NCI-H1694 (cell line): ENCODE measurements at places on chromosomes 1 and 21.

DNA sequence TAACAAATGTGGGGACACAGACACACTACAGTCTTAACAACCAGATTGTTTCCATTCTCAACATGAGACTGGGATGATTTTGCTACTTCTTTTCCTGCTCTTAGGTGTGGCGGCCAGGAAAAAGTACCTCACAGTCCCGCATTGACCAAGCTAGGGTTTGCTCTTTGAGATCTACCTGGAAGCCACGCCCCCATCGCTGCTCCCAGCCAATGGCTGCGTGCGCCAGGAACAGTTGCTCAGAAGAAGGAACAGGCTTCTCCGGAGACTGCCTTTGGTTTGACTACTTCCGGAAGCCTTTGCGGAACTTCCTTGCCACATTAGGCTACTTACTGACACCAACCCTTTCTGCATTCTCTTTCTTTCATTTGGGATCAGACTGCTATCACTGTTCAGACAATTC, 44.2 kb upstream of the PLD5 start:
- no peak for DNase-seq

- no peak for DNase-seq
Observed at GRCh38 chr1:157007306-157007705, 38.2 kb downstream of the ARHGEF11 start.

DNA sequence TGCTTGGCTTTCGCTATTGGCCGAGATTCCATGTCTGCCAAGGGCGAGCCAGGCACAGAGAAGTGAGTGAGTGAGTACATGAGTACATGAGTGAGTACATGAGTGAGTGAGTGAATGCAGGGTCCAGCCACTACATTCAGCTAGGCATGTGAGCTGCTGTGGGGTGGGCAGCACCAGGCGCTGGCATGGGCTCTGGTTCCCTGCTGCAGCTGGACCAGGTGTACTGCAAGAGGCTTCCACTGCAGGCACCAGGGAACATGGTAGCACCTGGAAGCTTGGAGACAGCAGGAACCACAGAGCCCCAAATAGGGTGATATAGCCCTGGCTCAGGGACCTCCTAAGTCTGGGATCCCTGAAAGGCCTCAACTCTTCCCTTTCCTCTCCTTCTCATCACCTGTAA, 330.2 kb downstream of the USP25 start:
- no peak for DNase-seq

DNA sequence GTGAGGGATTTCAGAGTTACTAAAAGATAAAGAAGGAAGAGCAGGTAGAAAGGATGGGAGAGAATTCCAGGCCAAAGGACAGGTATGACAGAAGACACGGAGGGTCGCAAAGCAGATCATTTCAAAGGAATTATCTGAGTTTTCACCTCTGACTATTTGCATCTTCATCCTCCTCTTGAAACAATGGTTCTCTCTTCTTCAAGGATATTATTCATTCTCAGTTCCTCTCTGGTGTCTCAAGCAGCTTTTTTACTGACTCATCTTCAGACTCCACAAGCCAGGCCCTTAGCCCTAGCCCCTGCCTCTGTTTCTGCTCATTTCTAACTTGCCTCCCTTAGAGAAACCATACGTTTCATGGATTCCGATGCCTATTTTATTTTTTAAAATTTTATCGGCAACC, 15.0 kb downstream of the DDX59 start:
- no peak for DNase-seq

DNA sequence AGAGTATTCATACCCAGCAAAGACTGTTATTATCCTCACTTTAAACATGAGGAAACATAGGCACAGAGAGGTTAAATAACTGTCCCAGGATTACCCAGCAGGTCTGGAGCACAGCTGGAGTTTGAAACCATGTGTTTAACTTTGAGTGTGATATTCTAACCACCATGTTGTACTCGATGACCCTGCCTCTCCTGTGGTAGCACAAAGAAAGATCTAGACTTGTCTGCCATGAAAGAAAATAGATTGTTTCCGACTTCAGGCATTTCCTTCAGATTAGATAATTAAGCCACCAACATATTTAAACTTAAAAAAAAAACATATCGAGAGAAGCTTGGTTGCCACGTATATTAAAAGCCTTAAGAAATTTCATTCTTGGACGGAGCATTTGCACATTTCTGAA, 104.6 kb upstream of the RUNX1 start:
- DNase-seq = no peak
